Activated CD8-positive, alpha-beta memory T cell treated with anti-CD3 and anti-CD28 coated beads for 48 hours (primary cell): ENCODE measurements at places on chromosomes 2 and 18.

- no peak for DNase-seq
Measured at GRCh38 chr2:174762464-174762863, 1.8 kb downstream of the CHRNA1 start.

GRCh38 chr2:118844261-118845004 is 3.0 kb downstream of the EN1 start:
- DNase-seq: no peak

DNA sequence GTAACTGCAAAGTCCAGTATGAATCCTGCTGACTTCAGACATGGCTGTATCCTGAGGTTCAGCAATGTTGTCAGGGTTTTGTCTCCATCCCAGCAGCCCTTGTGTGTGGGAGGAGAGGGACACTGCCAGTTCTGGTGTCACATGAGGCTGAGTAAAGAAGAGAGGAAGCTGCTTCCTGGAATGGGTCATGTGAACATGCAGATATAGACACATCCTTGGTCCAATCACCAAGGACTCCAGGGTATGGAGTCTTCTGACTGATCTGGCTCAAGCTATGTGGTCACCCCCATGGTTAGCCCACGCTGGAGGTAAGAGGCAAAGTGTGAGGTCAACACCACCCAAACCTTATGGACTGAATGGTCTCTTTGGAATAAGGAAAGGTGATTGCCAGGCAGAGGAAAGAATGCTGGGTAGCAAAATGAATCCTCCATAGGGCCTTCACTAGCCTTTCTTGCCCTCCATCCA is 134.4 kb upstream of the SLC1A4 start:
- no peak for DNase-seq

GRCh38 chr2:176567361-176567760 is 298.1 kb downstream of the MTX2 start:
- no peak for DNase-seq

DNA sequence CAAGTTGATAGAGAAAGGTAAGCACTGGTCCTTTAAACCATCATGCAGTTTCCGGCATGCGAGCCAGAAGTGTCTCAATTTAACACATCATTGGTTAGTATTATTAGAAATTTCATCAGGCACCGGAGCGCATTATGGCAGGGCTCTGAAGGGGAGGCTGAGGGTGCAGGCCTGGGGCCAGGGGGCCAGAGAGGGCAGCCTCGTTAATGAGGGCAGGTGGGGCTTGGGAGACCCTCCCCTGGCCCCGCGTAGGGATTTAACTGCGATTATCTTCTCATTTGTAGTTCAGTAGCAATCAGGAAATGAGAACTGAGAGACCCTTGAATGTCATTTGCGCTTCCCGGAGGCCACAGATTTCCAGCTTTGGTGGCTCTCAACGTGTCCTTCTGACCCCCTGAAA is 246.4 kb downstream of the KLHL29 start:
- no peak for DNase-seq

GRCh38 chr18:75752740-75753263 is 325.3 kb upstream of the SMIM21 start:
- DNase-seq: no peak

DNA sequence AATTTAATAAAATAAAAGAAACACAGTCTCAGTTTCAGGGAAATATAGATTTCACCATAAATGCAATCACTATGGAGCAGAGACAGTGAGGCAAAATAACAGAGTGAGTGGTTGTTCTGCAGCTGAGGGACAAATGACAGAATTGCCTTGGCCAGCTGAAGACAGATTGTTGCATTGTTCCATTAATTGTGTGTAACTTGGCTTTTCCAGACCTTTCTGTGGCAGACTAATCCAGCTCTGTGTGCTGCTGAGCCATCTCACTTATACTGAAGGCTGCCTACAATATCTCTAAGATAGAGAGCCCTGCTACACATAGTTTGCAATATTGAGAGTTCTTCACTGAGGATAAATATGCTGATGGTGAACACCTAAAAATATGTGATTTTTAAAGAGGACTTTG is 11.5 kb downstream of the LRRTM1 start:
- DNase-seq: no peak

- DNase-seq: no peak
Measured at GRCh38 chr2:168180483-168180882, 66.9 kb downstream of the STK39 start.

DNA sequence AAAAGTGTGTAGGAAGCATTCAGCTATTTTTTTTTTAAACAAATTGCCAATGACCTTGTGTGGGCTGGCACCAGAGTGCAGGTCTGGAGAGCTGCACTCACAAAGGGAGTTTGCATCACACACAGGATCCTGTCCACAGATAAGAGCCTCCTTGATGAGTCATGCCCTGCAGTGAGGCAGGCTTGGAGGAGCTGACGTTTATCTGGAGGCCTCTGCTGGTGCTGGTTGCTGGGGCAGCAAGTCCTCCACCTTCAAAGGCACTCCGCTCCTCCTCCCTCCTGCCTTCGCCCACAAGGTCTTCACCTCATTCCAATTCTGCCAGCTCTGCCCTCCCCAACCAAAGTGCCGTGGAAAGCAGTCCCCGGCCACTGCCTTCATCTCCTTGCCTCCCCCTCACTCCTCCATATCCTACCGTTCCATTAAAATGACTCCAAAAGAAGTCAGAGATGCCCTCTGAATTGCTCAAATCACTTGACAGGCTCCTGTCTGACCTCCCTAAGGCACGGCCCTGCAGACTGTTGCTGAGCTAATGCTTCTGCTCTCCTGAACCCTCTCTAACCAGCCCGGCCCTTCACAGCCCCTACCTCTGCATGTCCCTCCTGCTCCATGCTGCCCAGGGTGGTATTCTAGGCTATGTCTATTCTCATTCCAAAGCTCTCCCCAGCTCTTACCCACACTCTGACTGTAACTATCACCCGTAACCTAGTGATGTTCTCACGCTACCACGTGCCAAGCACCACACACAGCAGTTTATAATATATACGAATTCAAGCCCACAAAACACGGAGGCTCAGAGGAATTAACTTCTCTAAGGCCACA is 30.9 kb downstream of the LONRF2 start:
- DNase-seq: no peak

- DNase-seq: no peak
Measured at GRCh38 chr18:61606068-61606660, 272.9 kb downstream of the CDH20 start.

DNA sequence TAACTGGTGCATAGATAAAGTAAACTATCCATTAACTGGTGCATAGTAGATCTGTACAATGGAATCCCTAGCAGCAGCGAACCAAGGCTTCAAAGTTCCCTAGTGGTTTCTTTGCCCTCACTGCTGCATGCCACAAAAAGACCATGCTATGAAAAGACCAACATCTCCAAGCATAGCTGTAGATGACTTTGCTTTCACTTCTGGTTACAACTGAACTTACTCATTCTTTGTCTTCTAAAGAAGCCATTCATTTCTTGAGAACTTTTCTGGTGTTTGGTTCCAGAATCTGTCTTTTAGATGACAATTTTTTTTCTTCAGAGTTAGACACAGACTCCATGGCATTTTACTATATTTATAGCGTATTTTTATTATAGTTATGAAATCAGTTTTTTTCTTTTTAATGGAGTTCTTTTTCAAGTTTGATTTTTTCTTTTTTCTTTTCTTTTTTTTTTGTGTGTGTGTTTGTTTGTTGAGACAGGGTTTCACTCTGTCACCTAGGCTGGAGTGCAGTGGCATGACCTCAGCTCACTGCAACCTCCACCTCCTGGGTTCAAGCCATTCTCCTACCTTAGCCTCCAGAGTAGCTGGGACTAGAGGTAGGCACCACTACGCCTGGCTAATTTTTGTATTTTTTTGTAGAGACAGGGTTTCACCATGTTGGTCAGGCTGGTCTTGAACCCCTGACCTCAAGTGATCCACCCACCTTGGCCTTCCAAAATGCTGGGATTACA is 63.6 kb downstream of the SLC35F5 start:
- DNase-seq: no peak

- no peak for DNase-seq
Measured at GRCh38 chr2:98473995-98474780, 29.5 kb downstream of the INPP4A start.

DNA sequence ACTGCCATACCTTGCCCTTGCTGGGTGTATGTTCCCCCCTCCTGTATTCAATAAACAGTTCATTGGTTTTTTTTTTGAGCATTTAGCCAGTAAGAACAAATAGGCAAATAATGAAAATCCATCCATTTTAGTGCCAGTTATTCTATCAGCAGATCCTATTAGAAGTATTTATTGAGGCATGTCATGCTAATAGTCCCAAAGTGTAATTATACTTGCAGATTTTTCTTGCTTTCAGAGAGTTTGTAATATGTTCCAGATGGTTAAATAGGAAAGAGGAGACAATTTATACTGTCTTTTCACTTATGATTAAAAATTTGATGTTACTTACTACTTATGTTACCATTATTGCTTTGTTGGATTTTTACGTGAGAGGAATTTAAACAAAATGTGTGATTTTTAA is 127.6 kb downstream of the NCOA1 start:
- DNase-seq: no peak

- DNase-seq: no peak
Measured at GRCh38 chr2:40240070-40240469, 211.8 kb downstream of the SLC8A1 start.

- DNase-seq: no peak
Measured at GRCh38 chr2:75221862-75222261, 22.5 kb upstream of the TACR1 start.

GRCh38 chr18:5973099-5973498 is 77.8 kb upstream of the TMEM200C start:
- no peak for DNase-seq

DNA sequence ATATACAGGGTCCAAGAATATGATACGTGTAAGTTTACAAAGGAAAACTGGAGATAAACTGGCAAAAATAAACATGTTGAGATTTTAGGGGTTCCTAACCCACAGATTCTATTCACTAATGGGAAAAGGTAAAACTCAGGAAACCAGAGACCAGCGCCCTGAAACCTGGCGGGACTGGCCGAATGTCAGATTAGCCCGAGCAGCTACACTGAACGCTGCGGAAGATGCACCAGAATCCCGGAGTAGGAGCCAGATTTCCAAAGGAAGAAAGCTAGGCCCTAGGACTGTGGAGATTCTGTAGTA is 679 bp upstream of the WDR75 start:
- DNase-seq: no peak

DNA sequence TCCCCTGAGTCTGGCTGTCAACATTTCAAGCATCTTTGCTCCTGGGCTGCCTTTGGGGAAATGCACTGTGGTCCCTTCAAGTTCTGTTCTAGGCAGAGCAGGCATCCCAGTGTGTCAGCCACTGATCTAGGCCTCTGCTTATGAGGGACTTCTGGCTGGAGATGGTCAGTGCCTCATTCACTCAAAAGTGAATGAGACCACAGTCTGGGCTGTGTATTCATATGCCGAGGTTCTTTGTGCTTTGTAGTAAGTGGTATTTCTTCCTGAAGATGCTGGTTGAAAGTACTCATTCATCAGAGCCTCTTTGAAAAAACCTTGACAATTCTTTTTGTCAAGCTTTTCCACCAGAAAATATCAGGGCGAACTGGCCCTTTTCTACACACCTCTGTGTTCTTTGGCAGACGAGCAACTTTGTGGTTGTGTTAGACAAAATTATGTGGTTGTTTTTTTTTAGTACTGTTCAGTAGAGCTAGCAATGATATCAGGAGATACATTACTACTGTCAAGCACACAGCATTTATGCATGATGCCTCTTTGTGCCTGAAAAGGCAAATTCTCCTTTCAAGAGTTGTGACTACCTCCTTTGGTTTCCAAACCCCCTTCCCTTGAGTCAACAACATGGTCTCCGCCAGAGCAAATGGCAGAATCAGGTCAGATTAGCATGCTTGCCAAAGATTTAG is 510.9 kb upstream of the NRP2 start:
- DNase-seq: no peak

DNA sequence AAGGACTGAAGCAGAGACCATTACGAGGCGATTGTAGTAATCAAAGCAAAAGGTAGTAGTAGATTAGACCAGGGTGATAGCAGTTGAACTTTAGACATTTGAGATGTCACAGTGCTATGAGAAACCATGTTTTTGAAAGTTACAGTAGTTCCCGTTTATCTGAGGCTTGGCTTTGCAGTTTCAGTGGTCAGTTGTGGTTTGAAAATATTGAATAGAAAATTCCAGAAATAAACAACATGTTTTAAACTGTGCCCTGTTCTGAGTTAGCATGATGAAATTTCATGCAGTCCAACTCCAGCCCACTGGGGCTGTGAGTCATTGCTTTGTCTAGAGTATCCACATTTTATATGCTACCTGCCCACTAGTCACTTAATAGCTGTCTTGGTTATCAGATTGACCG is 47.5 kb downstream of the ZNF638 start:
- no peak for DNase-seq

DNA sequence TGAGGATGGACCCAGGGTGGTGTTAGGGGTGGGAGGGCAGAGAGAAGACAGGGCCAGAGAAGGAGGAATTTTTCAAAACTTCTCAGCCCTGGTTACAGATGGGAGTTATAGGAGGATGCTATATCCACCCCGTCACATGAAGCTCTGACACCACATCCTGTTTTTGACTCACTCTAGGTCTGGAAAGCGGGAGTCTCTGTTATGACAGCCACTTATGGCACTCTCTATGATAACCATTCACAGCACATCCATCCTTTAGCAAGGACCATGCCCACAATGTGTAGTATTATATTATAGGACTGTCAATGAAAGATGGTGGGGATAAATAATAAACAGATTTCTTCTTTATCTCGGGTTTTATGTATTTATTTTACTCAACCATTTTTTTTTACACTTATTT is 461.2 kb downstream of the CDH2 start:
- DNase-seq: no peak

GRCh38 chr2:65282477-65283053 is 54.9 kb downstream of the ACTR2 start:
- DNase-seq: no peak

DNA sequence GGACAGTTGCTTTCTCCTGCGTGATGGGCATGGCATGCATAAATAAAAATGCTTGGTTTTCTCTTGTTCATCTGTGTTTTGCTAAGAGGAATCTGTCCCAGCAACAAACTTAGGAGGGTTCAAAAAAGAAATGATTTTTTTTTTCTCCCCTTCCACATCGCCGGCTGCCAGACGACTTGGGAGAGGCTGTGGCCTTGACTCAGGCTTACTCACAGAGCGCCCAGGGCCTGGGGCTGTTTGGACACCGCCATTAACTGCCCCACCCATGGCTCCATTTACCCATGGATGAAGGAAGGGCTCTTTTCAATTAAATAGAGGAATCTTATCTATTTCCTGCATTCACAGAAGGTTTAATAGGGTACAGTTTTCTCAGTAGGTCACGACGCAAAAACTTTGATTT is 22.3 kb upstream of the SERPINB5 start:
- DNase-seq: no peak

- DNase-seq: peak; percentile 32
Measured at GRCh38 chr2:239544918-239545465, 144.2 kb upstream of the HDAC4 start.

DNA sequence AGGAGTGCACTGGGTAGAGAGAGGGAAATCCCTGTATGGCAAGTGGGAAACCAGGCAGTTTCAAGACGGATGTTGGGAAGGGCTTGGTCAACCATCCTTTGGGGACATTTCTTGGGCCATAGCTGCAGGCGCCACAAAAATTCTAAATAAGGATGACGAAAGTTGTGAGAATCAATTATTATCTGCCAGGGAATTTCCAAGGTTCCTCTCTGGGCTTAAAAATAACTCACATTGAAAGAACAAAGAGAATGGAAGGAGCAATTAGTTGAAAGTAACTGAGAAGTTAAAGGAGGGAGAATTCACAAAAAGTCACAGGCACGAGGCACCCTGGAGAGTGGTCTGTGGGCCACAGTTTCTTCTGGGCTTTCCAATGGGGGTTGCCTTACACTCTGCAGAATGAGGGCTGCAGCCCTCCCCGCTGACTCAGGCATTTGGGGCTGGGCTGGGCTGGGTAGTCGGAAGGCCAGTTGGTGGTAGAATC is 195.7 kb downstream of the SMAD7 start:
- DNase-seq: no peak

- DNase-seq: no peak
Measured at GRCh38 chr2:60068755-60069154, 484.7 kb downstream of the BCL11A start.
